ENCODE measurements at places on chromosomes 4 and X.

GRCh38 chr4:66275411-66276038, 605.2 kb upstream of the EPHA5 start:
- DNase-seq, result no peak

DNA sequence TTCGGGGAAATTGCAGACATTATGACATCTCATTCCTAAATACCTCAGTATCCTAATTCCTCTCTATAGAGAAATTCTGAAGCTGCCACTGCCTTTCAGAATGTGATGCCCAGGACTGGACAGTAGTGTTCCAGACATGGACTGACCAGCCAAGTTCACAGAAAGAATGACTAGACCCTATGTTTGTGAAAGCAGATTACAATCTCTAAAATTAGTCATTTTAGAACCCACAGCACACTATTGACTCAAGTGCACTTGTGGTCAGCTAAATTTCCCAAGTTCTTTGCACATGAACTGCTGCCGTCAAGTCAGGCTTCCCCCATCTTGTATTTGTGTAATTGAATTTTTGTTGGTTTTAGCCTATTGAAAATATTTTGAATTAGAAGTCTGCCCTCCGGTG, 81.0 kb upstream of the ESX1 start:
- no peak for DNase-seq

DNA sequence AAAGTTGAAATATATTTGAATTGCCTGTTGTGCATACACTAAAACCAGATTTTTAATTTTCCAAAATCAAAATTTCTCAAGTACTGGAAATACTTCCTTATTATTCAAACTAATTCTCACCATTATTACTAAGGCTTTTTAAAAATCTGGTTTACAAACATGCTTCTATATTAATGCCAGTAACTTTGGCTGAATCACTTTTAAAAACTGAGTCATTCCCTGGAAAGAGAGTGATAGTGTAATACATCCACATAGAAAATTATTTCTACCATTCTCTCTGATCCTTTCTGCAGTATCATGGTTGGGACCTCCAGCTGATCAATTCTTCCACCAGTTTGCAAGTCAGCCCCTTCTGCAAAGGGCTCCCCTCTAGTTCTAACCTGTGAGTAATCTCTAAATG, 165.3 kb upstream of the FAM241A start:
- no peak for DNase-seq

DNA sequence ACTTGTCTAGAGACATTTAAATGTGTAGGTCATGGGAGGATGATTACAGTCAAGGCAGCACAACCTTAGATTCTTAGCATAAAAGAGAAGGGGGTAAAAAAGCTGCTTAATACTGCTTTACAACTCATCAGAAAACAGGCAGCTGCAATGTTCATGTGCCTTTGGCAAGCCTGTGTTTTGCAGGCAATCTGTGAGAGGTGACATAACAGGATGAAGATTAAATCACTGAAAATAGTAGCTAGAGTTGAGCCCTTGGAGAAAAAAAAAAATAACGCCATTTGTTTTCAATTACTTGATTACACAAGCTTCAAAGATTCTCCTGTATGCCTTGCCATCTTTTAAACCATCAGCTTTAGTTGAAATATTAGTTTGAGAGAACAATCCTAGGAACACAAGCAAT, 847.6 kb upstream of the LCORL start:
- no peak for DNase-seq

- no peak for DNase-seq
Measured at GRCh38 chr4:2365913-2366210, 52.6 kb downstream of the ZFYVE28 start.

- no peak for DNase-seq
Measured at GRCh38 chr4:113905301-113905700, 74.1 kb downstream of the ARSJ start.

DNA sequence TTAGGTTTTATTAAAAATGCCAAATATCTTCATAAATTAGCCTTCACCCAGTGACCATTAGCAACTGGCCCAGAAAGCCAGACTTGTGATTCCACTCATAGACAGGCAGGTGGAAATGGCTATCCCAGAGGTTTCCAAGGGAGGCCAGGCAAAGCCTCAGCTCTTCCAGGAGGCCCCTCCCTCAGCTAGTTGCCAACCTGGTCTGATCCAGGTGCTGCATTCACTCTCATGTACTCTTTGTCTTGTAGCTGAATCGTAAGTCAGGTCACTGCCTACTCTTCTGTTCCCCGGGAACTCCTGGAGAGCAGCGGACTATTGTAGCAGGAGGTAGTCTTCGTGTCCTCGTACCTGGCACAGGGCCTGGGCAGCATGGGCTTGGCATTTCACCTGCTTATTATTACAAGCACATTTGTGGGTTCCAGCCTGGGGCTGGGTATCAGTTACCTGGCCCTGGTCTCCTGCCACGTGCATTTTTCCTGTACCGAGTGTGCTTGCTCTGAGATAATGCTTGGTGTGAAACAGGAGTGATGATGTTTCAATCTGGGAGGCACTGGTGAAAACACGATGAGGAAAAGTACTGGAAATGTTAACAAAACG, 101.6 kb downstream of the FAM193A start:
- no peak for DNase-seq

DNA sequence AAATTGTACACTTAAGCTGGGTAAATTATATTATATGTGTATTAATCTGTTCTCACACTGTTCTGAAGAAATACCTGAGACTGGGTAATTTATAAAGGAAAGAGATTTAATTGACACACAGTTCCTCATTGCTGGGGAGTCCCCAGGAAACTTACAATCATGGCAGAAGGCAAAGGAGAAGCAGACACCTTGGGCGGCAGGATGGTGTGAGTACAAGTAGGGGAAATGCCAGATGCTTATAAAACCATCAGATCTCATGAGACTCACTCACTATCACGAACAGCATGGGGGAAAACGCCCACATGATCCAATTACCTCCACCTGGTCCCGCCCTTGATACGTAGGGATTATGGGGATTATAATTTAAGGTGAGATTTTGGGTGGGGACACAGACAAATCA, 34.9 kb downstream of the PDE5A start:
- DNase-seq, result no peak

DNA sequence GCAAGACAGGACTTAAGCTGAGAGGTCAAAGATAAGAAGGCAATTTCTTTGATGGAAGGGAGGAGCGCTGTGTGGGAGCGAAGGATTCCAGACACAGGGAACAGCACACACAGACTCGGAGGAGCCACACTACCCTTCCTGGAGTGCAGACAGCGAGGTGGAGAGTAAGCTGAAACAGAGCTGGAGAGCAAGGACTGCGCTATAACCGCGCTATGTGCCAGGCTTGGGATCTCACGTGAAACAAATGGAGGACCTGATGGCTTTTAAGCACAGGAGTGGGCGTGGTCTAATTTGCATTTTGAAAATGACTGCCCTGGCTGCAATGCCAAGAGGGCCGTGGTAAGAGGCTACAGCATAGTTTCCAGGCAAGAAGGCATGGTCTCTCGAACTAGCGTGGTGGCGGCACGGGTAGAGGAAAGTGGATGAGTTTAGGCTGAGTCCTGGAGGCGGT, 113.9 kb upstream of the SORBS2 start:
- no peak for DNase-seq

GRCh38 chrX:84475101-84475500, 27.2 kb downstream of the HDX start:
- no peak for DNase-seq

DNA sequence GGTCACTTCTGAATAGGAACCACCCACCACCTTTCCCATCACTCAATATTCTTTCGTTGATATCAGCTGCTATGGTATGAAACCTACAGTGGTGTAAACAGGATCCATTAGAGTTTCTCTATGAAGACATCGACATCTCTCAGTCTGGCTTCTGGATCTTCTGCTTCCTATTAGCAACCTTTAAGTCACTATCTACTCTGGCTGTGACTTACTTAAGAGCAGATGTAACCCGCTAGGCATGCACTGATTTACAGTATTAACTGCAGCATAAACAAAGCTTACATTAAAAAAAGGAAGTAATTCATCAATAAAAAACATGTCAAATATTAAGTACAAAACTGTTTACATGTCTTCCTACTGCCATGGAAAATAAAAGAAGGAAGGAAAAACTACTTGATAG, 96.4 kb downstream of the ANAPC10 start:
- DNase-seq, result no peak

DNA sequence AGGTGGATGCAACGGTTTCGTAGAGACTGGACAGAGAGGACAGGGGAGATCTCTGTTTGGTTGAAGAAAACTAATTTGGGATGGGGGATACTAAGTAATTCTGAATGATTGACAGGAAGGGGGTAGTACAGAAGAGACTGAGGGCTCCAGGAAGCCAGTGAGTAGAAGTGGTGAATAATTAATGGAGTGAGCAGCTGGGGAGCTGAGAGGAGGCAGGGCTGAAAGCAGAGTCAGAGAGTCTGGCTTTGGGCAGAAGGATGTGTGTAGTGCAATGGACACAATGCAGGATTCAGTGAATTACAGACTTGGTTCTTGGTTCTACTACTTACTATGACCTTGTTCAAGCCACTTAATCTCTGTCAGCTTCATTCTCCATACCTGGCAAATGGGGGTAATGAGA, 161.7 kb downstream of the RBMX2 start:
- no peak for DNase-seq

DNA sequence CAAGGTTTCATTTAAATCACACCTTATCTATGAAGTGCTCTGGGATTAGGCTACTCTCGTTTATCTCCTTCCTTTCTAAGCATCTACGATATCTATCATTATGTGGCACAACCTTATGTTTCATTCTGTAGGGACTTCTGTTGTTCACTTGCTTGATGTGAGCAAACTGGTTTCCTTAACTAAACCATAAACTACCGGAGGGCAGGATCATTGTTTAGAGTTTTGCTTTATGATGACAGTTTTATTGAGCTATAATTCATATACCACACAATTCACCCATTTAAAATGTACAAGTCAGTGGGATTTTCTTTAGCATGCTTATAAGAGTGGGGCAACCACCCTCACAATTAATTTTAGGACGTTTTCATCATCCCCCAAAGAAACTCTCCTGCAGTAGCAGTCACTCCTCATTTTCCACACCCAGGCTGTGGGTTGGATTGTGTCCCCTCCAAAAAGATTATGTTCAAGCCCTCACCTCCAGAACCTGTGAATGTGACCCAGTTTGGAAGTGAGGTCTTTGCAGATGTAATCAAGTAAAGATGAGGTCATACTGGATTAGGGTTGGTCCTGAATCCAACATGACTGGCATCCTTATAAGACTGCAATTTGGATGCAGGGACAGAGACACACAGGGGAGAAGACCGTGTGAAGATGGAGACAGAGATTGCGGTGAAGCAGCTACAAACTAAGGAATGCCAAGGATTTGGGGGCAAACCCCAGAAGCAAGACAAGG, 42.1 kb upstream of the SH3RF1 start:
- no peak for DNase-seq

DNA sequence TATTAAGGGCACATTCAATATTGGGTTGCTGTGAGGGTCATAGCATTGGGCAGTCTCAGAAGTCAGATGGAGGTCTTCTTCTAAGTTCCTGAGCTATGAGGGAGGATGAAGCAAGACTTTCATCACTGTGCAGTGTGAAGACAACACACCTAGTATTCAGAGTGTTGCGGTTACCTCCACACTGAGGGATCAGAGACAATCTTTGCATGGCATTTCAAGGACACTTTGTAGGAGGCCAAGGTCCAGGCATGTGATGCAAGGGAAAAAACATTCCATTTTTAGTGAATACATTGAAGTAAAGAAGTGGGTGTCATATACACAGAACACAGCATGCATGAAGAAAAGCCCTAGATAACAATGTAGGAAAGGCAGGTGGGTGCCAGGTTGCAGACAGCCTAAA, 481.2 kb upstream of the DIPK2B start:
- DNase-seq, result no peak

DNA sequence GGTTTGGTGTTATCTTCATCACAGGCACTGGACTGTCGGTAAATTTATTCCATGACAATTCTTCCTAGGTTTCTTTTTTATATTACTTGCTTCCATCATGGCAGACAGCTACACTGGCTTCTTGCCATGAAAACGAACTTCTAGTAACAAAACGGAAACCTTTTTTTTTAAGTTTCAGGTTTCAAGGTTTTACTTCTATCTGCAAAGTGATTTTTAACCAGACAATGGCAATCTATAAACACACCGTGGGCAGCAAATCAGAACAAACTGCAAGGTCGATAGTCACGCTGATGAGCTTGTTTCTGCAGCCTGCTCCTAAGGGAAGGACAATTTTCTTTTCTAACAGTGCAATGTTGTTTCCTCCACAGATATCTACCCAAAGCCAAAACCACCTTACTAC, 29.9 kb downstream of the XG start:
- DNase-seq, result no peak

DNA sequence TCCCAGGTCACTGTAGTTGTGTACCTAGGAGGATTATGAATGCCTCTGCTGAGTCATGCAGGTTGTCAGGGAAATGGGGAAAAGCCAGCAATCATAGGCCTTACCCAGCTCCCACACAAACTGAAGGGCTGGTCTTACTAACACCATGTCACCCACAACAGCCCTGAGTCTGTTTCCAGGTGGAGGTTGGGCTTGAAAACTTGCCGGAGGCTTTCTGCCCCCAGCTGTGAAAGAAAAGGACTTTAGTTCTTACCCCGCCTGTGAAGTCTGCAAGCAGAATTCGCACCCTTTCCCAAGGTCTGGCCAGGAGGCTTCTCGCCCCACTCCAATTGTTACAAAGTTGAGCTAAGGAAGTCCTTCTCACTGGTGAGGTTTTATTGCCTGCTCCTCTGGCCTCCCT, 143.9 kb downstream of the RPS6KA6 start:
- no peak for DNase-seq

- no peak for DNase-seq
Measured at GRCh38 chr4:75683482-75684155, 10.4 kb upstream of the G3BP2 start.

- DNase-seq, result no peak
Measured at GRCh38 chrX:54484666-54485065, 11.4 kb downstream of the FGD1 start.

- no peak for DNase-seq
Measured at GRCh38 chrX:1360171-1360570, 23.6 kb downstream of the IL3RA start.

GRCh38 chr4:158836002-158836369, 67.2 kb downstream of the FNIP2 start:
- no peak for DNase-seq
